ENCODE measurements at places on chromosomes 5 and 9.
A peak's percentile ranks its signal among the peaks of the same experiment; 100 is the strongest.

- DNase-seq: peak; percentile 32
Observed at GRCh38 chr9:136029556-136029955, 65.5 kb downstream of the NACC2 start.

GRCh38 chr5:67015541-67016191, 180.9 kb downstream of the CD180 start:
- no peak for DNase-seq

DNA sequence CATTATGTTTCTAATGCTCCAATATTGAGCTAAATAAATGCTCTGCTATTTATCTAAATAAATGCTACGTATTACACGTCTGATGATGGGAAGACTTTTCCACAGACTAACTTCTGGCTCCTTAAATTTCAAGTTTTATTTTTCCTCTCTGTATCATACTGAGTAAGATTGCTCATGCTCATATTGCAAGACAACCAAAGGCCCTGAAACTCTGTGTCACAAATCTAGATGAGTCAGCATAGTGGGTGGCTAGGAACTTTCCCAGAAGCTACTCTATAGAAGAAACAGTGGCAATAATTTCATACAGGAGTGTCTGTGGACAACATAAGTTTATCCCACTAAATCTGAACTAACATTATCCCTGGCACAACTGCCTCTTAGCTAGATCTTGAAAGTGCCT, 53.0 kb upstream of the RFX3 start:
- no peak for DNase-seq

DNA sequence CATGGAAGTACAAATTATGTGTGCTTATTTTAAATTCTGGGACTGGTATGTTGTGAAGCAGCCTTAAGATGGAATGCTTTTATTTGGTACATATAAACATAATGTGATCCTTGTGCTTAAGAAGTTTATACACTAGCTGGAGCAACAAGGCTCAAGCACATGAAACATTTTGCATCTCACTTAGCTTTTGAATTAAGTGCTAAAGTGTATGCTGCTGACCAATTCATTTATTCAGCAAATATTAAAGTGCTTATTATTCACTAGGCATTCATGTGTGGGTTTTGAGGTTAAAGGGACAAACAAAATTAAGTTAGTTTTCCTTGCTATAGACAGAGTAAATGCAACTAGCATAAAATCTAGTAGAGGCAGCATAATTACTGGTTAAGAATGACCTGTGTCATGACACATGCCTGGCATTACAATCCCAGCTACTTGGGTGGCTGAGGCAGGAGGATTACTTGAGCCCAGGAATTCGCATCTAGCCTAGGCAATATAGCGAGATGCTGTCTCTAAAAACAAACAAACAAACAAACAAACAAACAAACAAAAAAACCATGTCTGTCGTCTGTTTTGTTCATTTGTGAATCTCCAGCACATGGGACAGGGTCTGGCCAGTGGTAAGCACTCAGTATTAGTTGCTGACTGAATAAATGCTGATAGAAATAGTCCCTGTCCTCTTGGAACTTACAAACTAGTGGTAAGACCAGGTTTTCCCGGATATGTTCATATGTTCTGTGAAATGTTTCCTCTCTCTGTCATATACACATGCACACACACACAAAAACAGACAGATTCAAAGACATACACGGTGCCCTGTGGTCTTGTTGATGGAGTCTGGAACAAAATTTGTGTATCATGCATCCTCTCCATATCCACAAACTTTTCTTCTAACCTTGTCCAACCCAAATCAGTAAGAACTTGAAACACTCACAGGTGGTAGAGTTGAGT, 41.9 kb upstream of the TNFAIP8 start:
- no peak for DNase-seq

DNA sequence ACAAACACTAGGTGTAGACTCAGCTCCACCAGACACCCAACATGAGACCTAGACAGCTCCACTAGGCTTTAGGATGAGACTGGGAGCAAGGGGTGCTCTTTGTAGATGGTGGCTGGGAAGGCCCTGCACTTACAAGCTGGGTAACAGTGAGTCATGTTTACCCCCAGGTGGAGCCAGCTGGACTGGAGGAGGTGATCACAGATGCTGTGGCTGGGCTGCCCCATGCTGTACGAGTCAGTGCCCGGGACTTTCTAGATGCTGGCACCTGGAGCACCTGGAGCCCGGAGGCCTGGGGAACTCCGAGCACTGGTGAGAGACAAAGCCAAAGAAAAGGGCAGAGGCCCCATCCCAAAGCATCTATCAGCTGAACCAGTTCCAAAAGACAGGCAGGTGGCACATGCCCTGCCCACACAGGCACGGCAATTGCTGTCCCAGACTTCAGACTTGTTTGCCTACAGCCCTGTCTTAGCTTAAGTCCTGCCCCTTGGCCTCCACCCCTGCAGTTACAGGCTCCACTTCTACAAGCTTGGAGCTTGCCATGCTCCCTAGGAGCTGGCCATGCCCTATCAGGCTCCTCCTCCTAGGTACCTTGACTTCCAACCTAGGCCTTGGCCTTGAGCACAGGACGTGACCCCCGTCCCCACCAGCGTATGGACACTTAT, 2.7 kb downstream of the CCL27 start:
- DNase-seq: no peak

- DNase-seq: no peak
Observed at GRCh38 chr5:172411484-172412072, 42.7 kb downstream of the SH3PXD2B start.

- no peak for DNase-seq
Observed at GRCh38 chr5:15256485-15256884, 243.5 kb upstream of the FBXL7 start.

DNA sequence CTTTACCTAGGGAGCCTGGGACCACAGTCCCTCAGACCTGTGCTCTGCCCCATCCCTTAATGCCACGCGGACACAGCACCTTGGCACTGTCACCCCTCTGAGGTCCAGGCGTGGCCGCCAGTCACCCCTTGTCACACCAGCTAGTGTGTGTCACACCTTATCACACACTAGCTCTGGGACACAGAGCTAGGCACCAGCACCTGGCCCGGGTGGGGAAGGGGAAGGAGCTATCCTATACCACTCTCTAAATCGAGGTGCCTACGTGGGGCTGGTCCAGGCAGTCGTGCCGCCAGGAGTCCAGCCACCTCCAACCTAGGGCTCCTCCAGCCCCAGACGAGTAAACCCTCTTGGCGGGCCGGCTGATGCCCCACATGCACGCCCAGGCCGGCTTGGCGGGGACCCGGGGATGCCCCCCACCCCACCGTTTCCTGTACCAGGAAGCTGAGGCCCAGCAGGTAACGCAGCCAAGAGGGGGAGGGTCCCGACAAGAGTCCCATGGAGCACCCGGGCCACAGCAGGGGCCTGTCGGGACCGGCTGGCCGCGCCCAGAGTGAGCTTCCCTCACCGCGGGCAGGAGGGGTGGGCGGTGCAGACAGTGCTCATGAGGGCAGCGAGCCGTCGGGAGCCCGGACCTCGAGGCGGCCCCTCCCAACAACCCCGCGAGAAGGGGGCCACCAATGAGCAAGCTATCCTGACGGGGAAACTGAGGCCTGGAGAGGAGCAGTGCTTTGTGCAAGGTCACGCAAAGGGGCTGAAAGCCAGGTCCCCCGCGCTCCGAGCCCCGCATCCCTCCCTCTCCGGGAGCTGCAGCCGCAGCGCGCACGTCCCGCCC, 550 bp downstream of the CORO2A start:
- no peak for DNase-seq

- no peak for DNase-seq
Observed at GRCh38 chr9:27247756-27248155, 49.2 kb downstream of the EQTN start.

- DNase-seq: no peak
Observed at GRCh38 chr5:31530541-31531265, 1.2 kb downstream of the DROSHA start.

- no peak for DNase-seq
Observed at GRCh38 chr5:131289738-131290137, 25.9 kb downstream of the CDC42SE2 start.

DNA sequence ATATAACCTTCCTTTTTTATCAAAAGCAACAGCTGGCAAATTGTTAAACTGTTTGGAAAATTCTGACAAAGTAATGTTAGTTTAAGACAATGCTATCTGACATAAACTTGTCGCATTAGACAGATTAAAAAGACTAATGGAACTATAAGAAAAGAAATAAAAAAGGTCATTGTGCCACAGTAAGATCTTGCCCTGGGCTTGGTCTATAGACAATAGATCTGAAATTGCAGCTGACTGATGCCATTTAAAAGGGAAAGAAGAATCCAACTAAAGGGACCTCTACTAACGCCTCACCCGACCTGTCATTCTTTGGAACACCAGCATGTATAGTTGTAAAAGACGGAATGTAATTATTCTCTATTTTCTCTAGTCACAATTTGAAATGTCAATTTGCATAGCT, 644.4 kb upstream of the GRAMD2B start:
- no peak for DNase-seq

DNA sequence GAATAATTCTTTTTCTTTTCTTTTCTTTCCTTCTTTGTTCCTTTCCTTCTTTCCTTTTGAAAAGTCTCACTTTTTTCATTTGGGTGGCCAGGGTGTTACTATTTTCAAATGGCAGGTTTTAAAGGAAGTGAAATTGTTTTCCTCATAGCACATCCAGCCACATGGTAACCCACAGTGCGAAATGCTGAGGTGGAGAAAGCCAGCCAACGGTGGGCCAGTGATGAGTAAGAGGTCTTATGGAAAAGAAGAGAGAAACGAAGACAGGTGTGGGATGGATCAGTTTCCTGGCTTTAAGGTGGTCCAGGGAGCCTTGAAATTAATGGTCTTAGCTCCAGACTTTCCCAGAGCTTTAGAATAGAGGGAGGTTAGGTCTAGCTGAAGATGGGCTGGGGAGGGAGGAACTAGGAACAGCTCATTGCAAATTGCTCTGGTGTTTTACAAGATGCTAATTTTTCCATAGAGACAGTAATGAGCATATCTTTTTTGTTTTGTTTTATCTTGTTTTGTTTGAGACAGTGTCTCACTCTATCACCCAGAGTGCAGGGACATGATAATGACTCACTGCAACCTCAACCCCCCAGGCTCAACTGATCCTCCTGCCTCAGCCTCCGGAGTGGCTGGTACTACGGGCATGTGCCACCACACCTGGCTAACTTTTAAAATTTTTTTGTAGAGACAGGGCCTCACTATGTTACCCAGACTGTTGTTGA, 17.8 kb downstream of the ITK start:
- no peak for DNase-seq

- DNase-seq: no peak
Observed at GRCh38 chr5:107736638-107737037, 65.9 kb upstream of the EFNA5 start.

- DNase-seq: no peak
Observed at GRCh38 chr5:71828291-71829040, 109.4 kb downstream of the CARTPT start.

DNA sequence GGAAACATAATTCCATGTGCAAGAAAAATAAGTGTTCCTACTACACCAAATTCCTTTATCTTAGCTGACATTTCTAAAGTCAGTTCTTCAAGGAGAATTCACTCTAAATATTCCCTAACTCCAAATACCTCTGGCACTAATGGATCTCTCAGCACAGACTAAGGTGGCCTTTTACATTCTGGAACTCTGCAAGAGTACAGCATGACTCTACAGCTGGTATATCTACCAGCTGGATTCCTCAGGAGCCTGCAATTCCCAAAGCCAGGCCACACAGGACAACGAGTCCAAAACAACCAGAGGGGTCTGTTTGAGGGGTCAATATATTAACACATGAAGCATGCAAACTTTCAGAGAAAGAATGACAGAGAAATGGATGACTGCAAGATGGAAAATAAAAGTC, 27.2 kb downstream of the TMEM245 start:
- no peak for DNase-seq

DNA sequence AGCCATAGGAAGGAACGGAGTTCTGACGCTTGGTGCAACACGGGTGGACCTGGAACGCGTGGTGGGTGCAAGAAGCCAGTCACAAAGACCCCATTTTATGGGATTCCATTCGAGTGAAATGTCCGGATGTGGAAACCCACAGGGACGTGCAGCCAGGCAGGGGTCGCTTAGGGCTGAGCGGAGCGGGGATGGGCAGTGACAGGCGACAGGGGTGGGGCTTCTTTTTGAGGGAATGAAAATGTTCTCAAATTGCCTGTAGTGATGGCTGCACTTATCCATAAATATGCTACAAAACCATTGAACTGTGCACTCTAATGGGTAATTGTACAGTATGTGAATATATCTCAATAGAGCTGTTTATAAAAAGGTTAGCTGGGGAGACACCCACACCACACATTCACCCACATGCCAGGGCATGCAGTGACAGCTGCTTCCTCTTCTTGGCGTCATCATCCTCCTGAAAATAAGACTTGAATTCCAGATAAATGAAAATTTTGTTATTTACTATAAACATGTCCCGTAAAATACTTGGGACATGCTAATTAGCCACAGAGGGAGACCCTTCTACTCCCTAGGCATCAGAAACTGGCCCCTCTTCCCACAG, 71.3 kb upstream of the OLFM1 start:
- DNase-seq: no peak

- no peak for DNase-seq
Observed at GRCh38 chr5:7802855-7803254, 48.1 kb downstream of the CFAP90 start.

DNA sequence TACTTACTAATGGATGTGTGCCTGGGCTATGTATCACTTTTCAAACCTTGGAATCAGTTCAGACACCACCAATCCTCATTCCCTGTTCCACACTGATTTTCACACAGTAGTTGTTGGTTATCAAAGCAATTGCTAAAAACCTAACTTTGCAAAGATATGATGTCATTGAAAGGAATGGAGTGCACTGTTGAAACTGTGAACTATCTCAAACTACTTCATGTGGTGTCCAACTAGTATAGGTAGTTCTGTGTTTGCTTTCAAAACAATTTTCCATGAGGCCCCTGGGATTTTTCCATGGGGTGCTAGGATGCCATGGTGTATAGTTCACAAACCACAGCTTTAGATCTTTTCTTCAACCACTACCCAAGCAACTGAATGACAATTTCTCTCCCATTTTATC, 17.8 kb downstream of the INIP start:
- no peak for DNase-seq

DNA sequence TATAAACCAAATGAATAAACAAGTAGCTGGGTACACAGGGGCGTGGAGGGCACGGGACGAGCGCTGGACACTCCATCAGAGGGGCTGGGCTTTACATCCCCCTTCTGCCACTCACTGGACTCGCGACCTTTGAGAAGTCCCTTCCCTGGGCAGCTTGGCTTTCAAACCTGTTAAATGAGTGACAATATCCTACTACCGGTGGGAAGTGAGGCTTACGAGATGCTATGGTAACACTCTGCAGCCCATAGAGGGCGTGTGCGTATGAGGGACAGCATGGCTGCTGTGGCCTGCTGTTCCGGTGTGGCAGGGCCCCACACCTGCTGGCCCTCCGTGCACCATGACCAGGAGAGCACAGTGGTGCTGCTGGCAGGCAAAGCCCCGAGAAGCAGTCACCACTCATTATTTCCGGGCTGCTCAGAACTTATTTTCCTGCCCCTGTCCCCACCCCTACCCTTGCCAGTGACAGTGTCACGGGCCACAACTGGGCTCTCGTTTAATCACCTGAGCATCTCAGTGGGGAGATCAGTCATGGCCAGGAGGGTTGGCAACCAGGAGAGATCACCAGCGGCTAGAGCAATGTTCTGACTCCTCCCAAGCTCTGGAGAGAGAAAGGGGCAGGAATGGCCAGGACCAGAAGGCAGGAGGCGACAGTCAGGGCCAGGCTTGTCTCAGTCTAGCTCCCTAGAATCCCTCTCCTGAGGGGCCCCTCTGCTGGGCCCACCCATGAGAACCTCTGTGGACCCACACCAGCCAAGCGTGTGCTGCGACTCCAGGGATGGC, 10.5 kb downstream of the CLTB start:
- no peak for DNase-seq
